GM23248 (cell line): ENCODE measurements at places on chromosomes 12 and 14. TPM values are rescaled to one million over a fixed set of nuclear protein-coding genes. Genes with fewer than 3 reads are reported as not detected.

The AMDHD1 gene
- polyA plus RNA-seq: 0.22 and 0.38 TPM in 2 replicates

The B4GALNT1 gene
- 4.7 and 5.4 TPM in 2 replicates for polyA plus RNA-seq

The RNF10 gene
- 114 and 130 TPM in 2 replicates for polyA plus RNA-seq

The IRAK3 gene
- polyA plus RNA-seq: 3.1 and 3.3 TPM in 2 replicates

The USP15 gene
- polyA plus RNA-seq: 43.0 and 54.4 TPM in 2 replicates
